ENCODE measurements at places on chromosomes 16 and 17.

GRCh38 chr17:77916264-77916663 lies 42.2 kb upstream of the TNRC6C start:
- no peak for DNase-seq

GRCh38 chr17:67779098-67779672 lies 46.1 kb upstream of the BPTF start:
- peak; percentile 7 for DNase-seq

DNA sequence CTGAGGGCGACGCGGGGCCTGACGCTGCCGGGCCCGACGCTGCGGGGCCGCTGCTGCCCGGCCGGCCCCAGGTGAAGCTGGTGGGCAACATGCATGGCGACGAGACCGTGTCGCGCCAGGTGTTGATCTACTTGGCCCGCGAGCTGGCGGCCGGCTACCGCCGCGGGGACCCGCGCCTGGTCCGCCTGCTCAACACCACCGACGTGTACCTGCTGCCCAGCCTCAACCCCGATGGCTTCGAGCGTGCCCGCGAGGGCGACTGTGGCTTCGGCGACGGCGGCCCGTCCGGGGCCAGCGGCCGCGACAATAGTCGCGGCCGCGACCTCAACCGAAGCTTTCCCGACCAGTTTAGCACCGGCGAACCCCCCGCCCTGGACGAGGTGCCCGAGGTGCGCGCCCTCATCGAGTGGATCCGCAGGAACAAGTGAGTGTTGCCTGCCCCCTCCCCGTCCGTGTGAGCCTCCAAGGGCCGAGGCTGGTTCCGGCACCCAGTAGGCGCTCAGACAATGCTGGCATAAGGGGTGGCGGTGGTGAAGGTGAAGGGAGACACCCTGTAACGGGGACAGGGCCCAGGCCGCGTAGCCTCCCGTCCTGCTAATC lies 676 bp downstream of the CPD start:
- no peak for DNase-seq

DNA sequence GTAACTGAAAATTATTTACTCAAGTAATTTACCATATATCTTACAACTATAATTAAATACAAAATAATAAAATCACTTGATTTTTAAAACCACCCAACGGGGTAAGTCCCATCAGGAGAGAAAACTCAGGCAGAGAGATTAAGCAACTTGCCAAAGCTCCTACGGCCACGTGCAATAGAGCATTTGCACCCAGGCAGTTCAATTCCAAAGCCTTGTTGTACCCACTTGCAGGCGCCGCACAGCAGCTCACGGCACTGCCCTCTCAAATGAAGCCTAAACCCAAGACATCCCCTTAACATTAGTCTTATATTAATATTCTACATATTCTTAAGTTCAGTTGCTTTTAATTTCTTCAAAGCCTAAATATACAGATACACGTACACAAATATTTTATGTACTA lies 75.7 kb downstream of the SPAG9 start:
- no peak for DNase-seq

GRCh38 chr16:46812781-46813540 lies 18.0 kb downstream of the C16orf87 start:
- no peak for DNase-seq

GRCh38 chr17:29292992-29293889 lies 707 bp downstream of the NUFIP2 start:
- peak; percentile 52 for DNase-seq

GRCh38 chr17:37146086-37147064 lies 197.6 kb downstream of the AATF start:
- no peak for DNase-seq

GRCh38 chr16:74713325-74713724 lies 12.7 kb upstream of the MLKL start:
- no peak for DNase-seq

DNA sequence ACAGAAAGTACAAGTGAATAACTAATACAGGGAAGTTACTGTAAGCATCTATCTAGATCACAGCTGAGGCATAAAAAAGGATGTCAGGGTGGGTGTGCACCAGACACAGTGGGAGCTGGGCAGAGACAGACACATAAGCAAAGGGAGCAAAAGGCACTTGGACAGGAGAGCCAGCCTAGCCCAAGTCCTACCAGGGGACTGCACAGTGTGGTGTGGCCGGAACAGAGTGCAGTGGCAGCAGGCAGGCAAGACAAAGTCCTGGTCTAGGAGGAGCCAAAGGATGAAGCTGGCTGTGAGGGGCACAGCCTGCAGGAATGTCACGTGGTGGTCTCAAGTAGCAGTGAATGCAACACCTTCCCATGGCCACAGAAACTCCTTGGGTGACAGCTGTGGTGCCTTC lies 21.9 kb downstream of the RAD51D start:
- DNase-seq = no peak

Data from stimulated activated CD4-positive, alpha-beta T cell treated with anti-CD3 and anti-CD28 coated beads, Interleukin-12 subunit alpha, Interleukin-12 subunit beta, amount 100 ng/mL, for 24 hours (primary cell).